ENCODE measurements at places on chromosomes 12 and 14. TPM values are rescaled to one million over a fixed set of nuclear protein-coding genes. Genes with fewer than 3 reads are reported as not detected.

The PRH2 gene
- not detected for total RNA-seq

The GLT1D1 gene
- not detected for total RNA-seq

The COX14 gene
- total RNA-seq: 36.4 TPM

The GLS2 gene
- not detected for total RNA-seq

The TCL1B gene
- total RNA-seq: not detected

The ZBTB1 gene
- 76.9 TPM for total RNA-seq

The NTN4 gene
- total RNA-seq: 71.8 TPM
